ENCODE measurements at places on chromosomes 3 and 15.

DNA sequence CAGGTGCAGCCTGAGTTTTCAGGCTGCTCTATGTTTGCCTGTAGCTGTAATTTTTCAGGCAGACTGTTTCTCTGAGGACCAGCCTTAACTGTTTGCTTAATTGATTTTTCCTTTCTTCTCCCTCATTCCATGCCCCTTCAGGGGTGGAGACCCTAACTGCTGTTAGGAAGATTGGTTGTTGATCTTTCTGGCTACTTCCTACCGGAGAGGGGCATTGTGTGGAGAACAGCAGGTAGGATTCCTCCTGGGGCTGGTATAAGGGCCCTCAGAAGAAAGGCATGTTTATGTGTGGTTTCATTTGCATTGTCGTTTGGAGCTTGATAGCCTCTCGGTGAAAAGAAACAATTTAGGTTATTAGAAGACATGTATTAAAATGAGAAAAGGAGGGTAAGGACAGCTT is 56.9 kb upstream of the GOLGA6L2 start:
- no peak for ATAC-seq

GRCh38 chr3:45267097-45267496 is 41.0 kb upstream of the TMEM158 start:
- no peak for ATAC-seq

GRCh38 chr15:45378149-45378912 is at the start of gene GATM:
Gene GATM (minus strand): TSS chr15:45378544. CDS start chr15:45378453, 91 bp downstream.
- ATAC-seq = peak; percentile 100

DNA sequence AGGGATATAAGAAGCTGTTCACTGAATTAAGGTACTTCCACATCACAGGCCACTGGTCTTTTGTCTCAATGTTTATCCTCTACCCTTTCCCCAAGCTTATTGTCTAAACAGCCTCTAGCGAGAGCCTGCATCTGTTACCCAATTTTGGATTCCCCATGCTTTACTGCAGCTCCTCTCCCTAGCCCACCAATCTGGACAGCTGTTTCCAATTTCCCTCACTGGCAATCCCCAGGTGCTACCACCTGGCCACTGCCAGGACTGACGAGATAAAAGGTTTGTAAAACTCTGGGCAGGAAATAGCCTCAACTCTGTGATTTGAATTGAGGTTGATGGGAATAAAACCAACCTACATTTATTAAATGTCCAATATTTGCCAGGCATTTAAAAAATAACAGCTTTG is 58.0 kb upstream of the TEX9 start:
- ATAC-seq = no peak

DNA sequence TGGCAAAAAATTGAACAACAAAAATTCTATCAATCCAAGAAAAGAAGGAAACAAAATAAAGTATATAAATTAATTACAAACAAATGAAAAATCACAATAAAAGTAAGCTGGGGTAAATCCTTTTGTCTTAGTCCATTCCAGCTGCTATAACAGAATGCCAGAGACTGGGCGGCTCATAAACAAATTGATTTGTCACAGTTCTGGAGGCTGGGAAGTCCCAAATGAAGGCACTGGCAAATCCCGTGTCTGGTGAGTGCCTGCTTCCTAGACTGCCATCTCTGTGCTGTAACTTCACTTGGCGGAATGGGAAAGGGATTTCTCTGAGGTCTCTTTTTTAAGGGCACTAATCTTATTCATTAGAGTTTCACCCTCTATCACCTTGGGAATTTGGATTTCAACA is 53.6 kb upstream of the RPL35A start:
- no peak for ATAC-seq

DNA sequence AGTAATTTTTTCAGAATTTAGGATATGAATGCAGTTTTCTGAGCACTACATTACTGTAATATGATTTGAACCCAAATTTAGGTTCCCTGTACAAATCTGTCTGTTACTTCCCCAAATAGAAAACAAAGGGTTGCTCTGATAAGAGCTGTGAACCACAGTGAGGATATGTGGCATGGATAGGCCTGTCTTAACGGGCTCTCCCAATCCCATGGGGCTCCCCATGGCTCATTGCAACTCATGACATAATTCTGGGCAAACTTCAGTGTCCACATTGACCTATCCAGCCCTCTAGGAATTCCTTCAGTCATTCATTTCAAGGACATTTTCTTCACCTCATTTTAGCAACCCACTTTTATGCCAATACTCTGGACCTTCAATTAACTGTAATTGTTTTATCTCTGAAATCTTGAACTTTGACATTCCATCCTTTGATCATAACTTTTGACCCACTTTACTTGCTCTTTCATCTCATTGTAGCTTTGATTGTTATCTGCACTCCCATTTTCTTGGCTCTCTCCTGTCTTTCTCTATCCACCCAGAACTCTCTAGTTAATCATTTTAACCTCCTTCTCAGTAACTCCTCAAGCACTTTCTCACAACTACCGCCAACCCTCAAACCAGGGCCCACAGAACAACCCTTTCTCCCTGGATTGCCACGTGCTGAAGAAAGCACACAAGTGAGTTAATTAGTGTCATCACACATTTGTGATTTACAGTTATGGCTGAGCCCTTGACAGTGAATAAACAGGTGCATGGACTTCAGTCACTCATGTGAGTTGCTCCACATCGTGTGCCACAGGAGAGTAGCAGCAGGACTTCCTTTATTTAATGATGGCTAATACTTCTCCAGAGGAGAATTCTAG is 94.9 kb upstream of the AADACL2 start:
- ATAC-seq = no peak

- ATAC-seq = no peak
Measured at GRCh38 chr3:32443478-32443877, 51.8 kb downstream of the CMTM7 start.

DNA sequence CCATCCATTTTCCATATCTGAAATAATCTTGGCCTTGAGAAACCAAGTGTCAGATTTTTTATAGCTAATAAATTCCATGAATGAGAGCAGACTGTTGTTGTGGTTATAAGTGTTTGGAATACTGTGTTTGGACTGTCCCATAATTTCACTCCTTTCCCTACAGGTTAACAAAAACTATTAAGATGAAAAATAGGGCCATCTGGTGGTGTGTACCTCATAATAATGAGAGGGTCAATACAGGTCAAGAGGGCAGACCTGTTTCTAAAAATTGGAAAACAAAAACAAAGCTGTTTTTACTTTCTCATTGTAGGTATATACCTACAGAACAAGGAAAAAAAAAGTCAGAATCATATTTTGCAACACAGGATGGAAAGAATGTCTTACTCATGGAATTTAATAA is 553.8 kb upstream of the SGO1 start:
- peak; percentile 66 for ATAC-seq

GRCh38 chr3:128861491-128861890 is 17.9 kb upstream of the ACAD9 start:
- no peak for ATAC-seq

GRCh38 chr3:73727117-73727821 is 102.5 kb upstream of the PDZRN3 start:
- peak; percentile 81 for ATAC-seq

GRCh38 chr3:187288855-187289605 is 2.5 kb downstream of the MASP1 start:
- ATAC-seq = no peak

DNA sequence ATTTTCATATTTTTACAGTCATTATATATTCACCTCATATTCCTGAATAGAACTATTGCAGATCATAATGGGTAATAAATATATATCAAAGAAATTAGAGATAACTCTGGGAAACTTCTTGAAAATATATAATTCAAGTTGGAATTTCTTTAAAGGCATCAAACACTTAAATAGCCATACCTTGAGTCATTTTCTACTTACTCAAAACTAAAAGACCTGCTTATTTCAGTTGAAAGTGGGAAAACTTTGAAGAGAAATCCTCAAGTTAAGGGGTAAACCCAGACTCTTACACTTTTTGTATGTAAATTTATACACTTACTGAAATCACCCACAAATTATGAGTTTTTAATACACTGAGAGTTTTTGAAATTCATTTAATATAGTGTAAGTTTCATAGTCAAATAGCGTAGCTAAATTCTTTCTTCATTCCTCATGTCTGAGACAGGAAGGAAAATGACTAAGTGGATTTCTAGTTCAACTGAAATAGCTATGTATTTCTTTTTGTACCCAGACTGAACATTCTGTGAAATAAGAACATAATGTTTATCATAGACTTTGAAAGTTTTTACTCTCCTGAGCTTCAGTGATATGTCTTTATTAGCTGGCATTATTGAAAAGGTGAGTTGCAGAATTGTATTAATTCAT is 4.6 kb upstream of the ALCAM start:
- ATAC-seq = no peak

GRCh38 chr3:50196253-50196801 is 4.9 kb downstream of the GNAT1 start:
- ATAC-seq = no peak

DNA sequence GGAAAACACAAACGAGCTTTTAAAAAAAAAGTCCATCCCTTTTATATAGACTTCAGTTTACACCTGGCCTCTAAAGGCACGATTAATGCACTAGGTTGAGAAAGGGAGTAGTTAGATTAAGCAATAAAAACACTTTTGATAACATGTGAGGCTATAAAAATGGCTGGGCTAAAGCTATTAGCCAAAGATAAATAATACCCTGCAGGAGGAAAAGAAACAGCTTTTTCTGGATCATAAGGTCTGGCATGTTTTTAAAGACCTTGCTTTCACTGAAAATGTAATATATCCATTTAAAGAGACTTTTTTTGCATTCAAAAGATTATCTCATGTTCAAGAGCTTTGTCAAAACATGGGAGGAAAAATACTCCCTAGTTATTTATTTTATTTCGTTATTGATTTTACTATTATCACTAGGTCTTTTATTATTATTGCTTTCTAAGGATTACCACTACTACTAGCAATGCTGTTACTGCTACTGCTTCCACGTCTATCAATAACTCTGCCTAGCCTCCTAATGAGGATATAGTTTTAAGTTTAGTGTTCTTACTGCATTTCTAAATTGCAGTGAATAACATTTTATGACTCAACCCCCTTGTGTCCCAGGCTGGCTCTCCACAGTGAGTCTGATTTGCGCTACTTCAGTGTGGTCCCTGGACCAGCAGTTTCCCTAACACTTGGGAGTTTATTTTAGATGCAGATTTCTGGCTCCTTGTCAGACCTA is 93.4 kb downstream of the THRB start:
- ATAC-seq = no peak

DNA sequence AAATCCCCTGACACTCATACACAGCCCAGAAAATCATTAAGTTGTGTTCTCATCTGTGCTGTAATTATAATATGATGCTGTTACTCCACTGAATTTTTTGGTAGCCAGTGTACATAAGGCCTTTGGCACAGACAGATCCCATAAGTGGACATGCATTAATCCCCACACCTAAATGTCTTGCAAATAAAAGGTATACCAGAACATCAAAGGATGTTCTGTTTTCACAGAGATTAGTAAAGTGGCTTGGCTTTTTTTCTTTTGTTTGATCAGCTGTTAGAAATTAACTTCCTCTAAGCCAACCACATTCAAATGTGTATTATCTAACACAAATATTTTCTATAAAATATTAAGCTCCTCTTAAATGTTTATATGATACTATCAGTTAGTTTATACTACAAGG is 2.7 kb downstream of the SST start:
- no peak for ATAC-seq

DNA sequence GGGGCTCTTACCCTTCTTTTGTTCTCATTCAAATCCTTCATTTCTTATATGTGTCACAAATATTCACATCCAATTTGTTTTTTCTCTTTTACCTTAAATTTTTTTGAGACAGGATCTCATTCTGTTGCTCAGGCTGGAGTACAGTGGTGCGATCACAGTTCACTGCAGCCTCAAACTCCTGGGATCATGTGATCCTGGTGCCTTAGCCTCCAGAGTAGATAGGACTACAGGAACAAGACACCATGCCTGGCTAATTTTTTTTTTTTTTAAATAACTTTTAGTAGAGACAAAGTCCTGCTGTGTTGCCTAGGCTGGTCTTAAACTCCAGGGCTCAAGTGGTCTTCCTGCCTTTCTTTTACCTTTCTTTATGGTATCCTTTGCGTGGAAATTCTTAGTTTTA is 66.5 kb downstream of the POLR2M start:
- ATAC-seq = no peak

- ATAC-seq = no peak
Measured at GRCh38 chr3:57791245-57791644, 35.1 kb downstream of the SLMAP start.

- no peak for ATAC-seq
Measured at GRCh38 chr3:71784914-71785531, at the start of gene PROK2. Gene PROK2 (minus strand): TSS chr3:71785148. CDS start chr3:71785052, 96 bp downstream.

GRCh38 chr15:46091860-46092450 is 457.1 kb downstream of the SQOR start:
- no peak for ATAC-seq

DNA sequence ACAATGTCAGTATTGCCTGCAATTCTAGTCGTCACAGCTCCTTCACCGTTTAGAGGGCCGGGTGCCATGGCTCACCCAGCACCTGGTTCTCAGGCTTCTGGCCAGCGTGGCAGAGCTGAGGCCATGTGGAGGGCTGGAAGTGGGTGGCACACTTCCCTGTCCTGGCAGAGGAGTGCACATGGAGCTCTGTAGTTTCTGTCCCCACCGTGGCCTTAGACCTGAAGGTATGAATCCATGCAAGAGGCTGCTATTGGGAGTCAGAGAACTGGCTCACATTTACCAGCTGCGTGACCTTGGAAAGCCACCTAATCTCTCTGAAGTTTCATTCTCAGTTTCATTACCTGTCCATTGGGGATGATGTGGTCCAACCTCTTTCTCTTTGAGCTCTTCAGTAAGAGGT is 22.2 kb downstream of the EPHB1 start:
- ATAC-seq = no peak

DNA sequence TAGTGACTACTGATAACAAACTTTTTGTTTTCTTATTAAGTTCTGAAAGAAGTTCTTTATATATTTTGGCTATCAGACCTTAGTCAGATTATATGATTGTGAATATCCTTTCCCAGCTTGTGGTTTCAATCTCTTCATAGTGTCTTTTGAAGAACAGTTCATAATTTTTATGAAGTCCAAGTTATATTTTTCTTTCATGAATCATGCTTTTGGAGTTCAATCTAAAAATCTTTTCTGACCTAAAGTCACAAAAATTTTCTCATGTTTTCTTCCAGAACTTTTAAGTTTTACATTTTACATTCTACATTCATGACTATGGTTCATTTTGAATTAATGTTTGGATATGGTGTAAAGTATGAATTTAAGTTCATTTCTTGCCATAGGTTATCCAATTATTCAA is 34.2 kb upstream of the OCA2 start:
- ATAC-seq = peak; percentile 44

DNA sequence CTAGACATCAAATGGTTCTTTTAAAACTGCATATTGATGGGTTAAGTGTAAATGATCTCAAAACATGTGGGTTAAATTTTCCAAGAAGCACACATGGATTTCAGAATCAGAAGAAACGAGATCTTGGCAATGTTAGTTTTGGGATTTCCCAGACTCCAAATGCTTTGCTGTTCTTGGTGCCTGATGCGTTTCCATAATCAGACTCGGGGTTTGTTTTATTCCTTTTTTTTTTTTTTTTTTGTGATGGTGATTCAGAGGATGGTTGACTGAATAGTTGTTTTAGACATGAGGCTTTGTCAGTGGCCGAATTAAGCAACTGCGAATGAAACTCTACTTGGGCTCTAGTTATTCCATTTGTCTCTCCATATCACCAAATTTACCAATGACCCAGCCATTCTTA is 52.2 kb upstream of the FAM98B start:
- ATAC-seq = no peak

GRCh38 chr3:64796607-64797399 is 109.0 kb upstream of the ADAMTS9 start:
- no peak for ATAC-seq

Measured in SK-N-SH treated with all-trans-retinoic acid at 6 μM for 48 hours (cell line).